ENCODE measurements at places on chromosomes 1 and 21.

DNA sequence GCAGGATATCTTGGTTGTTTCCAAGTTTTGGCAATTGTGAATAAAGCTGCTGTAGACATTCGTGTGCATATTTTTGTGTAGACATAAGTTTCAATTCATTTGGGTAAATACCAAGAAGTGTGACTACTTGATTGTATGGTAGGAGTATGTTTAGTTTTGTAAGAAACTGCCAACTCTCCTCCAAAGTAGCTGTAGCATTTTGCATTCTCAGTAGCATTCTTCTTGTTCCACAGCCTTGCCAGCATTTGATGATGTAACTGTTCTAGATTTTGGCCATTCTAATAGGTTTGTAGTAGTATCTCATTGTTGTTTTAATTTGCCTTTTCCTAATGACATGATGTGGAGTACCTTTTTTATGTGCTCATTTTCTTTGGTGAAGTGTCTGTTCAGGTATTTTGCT lies 38.6 kb upstream of the PLA2G4A start:
- DNase-seq = no peak

DNA sequence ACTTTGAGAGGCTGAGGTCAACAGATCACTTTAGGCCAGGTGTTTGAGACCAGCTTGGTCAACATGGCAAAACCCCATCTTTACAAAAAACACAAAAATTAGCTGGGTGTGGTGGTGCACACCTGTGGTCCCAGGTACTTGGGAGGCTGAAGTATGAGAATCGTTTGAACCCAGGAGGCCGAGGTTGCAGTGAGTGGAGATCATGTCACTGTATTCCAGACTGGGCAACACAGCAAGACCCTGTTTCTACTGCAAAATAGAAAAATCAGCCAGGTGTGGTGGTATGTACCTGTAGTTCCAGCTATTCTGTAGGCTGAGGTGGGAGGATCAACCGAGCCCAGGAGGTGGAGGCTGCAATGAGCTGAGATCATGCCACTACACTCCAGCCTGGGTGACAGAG lies 4.2 kb upstream of the INTS3 start:
- no peak for DNase-seq

- DNase-seq = no peak
Observed at GRCh38 chr1:181514298-181515290, 31.3 kb downstream of the CACNA1E start.

DNA sequence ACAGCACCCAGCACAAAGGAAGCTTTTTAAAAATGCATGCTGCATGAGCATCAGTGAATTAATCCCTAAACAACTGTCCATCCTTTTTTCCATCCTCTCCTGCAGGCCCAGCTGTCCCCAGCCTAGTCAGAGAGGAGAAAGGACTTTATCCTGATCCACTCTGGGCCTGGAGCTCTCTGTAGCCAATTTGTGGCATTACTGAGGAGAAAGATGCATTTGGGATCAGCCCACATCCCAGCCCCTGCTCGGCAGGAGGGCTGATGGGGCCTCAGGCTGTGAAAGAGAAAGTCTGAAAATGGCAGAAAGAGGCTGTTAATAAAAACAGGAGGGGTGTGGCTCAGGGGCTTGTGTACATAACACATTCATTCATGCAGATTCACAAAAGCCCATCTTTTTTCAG lies 37.5 kb upstream of the ATP2B4 start:
- DNase-seq = no peak

GRCh38 chr21:36791695-36792470 lies 93.0 kb downstream of the SIM2 start:
- no peak for DNase-seq

- DNase-seq = no peak
Observed at GRCh38 chr21:45153358-45154318, 79.3 kb downstream of the ADARB1 start.

GRCh38 chr1:65495137-65495536 lies 74.7 kb downstream of the LEPR start:
- DNase-seq = no peak

GRCh38 chr1:24009406-24009805 lies 29.3 kb upstream of the SRSF10 start:
- DNase-seq = peak; percentile 70

GRCh38 chr1:41955461-41956159 lies 36.9 kb upstream of the HIVEP3 start:
- peak; percentile 46 for DNase-seq

DNA sequence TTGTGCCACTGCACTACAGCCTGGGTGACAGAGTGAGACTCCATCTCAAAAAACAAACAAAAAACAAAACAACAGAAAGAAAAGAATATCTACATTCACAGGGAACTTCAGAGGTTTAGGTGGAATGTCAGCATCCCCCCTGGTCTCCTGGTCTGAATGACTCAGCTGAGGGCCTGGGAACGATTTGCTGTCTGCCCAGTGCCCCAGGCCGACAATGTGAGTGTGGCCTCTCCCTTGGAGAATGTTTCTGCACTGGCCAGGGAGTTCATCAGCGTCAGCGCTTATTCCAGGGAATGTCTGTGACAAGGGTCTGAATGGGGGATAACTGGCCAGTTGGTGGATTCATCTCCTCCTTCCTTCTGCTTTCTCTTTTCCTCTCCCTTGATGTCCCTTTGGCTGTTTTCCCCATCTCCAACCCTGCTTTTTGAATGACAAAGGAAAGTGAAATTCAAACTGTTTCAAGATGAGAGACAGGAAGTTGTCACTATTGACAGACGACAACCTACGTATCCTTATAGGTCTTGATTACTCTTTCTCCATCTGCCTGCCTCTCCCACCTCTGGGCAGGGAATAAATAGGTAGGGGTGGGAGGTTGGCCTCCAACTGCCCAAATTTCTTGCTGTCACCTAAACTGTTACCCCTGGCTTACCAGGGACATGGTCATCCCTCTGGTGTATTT lies 213.1 kb downstream of the HHAT start:
- DNase-seq = no peak

DNA sequence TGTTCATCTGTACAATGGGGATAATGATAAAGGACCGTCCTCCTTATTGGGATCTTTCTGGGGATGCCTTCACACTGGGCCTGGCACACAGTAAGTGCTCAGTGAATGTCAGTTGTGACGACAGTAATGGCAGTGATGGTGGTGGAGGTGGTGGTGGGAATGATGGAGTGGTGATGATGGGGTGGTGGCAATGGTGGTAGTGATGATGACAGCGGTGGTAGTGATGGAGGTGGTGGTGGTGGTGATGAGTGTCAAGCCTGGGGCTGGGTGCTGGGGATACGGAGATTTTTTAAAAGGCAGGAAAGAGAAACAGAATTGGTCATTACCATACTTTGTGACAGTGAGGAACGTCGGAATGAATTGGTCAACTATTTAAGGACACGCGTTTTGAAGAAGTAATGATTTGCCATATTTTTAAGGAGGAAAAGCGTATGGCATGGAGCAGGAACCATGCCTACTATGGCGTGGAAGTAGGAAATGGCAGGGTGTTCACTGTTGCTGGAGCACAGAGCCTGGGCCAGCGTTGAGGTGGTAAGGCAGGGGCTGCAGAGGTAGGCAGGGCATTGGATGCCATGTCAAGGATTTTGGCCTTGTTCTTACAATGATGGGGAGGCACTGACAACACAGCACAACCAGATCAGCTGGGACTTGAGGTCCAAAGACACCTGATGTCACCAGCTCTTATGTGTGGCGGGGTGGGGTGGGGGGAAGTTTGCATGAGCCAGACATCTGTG lies 128.7 kb downstream of the ACTL8 start:
- no peak for DNase-seq

DNA sequence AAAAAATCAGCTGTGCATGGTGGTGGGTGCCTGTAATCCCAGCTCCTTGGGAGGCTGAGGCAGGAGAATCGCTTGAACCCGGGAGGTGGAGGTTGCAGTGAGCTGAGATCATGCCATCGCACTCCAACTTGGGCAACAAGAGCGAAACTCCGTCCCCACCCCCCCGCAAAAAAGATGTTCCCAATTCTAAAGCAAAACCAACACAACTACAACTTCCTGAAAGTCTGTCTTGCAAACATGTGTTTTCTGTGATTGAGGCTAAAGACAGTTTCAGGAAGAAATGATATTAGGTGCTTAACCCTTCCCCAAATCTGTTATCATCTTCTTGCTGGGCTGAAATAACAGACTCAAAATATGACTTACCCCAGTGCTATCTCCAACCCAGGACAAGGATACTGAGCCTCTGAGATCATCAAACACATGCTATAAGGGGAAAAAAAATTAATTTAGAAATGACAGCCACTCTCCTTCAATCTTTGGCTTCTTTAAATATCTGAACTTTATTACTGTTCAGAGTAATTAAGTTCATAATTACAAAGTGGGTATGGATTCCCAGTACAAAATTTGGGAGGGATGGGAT lies 28.5 kb downstream of the SORT1 start:
- no peak for DNase-seq

Data from LoVo (cell line).